SK-N-MC (cell line): ENCODE measurements at places on chromosomes 4 and X.

GRCh38 chrX:118644378-118644777, 83.0 kb upstream of the IL13RA1 start:
- DNase-seq = no peak

DNA sequence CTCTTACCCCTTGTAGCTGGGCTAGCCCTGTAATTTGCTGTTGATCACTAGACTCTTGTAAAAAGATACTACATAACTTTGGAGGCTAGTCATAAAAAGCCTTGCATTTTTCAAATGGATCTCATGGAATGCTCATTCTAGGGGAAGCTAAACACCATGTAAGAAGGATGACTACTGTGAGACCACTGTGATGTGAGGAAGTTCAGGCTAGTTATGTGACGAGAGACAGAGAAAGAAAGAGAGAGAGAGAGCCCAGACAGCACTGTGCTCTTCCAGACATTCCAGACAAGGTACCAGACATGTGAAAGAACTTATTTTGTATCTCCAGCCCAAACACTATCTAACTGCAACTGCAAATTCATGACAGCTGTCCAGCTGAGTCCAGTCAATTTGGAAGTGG, 404.6 kb upstream of the PITX2 start:
- no peak for DNase-seq

DNA sequence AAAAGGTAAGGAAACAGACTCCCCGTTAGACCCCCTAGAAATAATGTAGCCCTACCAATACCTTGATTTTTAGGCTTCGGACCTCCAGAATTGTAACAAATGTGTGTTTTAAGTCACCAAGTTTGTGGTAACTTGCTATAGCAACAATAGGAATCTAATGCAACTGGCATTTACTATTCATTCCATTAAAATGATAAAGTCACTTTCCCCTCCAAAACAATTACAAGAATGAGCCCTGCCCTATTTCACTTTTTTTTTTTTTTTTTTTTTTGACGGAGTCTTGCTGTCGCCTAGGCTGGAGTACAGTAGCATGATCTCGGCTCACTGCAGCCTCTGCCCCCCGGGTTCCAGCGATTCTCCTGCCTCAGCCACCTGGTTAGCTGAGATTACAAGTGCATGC, 3.5 kb upstream of the DDX60L start:
- DNase-seq = no peak

DNA sequence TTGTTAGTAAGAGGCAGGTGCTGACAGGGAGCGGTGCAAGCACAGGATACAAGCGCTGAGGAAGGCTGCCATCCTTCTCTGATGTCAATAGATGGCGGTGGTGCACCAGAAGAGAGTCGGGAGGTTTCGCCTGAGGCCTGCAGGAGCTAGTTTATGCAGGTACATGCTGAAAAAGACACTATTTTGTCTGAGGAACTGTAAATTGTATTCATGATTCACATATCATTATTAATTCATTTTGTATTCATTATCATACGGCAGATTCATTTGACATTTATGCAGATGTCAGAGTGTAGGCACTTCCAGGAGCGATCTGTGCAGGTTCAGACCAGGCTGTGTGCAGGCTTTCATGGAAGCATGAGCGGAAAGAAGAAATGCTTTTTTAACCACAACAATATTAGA, 824.0 kb downstream of the STIM2 start:
- DNase-seq = no peak

DNA sequence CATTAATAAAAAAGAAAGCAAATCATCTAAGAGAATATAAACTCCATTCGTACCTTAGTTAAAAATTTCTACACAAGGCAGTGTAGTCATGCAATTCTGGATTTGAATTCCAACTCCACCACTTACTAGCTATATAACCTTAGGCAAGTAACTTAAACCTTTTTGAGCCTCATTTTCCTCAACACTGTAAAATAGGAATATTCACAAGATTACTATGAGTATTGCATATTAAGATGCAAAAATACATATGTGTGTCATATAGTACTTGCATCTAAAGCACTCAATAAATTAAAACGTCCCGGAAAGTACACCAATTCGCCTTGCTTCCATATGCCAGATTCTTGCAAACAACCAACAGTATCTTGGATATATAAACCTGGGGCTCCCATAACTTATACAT, 42.0 kb downstream of the HNRNPD start:
- no peak for DNase-seq

GRCh38 chrX:113202601-113203000, 362.0 kb upstream of the AMOT start:
- DNase-seq = no peak

DNA sequence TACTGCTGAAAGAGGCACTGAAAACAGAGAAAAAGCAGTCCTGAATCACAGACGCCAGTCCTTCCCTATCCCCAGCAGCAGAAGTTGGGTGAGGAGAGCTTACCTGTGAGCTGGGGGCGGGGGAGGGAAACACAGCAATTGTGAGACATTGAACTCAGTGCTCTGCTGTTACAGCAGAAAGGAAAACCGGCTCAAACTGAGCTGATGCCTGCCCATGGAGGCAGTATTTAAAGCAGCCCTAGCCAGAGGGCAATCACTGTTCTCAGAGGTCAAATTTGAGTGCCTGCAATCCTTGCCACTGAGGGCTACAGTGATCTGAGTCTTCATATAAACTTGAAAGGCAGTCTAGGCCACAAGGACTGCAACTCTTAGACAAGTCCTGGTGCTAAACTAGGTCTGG, 220.7 kb downstream of the GRXCR1 start:
- no peak for DNase-seq

DNA sequence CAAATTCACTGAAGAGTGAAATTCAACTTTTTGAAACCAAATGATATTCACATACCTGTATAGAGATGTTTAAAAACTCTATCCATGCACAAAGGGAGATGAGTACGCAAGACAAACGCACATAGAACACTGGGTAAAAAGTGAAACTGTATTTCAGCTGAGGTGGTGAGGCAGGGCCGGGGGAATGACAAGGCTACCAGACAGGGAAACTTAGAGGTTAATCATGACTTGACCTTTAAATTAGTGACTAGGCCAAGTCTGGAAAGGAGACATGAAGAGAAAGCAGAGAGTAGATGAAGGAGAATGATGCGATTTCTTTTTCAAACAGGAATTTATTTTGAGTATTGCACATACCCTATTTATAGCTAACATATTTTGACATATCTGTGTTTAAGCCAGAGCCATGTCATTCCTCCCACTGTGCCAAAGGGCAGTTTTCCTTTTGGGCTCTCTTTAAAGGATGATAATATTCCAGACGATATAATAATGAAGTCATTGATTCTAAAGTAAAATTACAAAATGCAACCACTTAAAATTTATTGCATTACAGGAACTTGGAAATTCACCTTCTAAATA, 49.4 kb downstream of the ARHGEF6 start:
- no peak for DNase-seq

DNA sequence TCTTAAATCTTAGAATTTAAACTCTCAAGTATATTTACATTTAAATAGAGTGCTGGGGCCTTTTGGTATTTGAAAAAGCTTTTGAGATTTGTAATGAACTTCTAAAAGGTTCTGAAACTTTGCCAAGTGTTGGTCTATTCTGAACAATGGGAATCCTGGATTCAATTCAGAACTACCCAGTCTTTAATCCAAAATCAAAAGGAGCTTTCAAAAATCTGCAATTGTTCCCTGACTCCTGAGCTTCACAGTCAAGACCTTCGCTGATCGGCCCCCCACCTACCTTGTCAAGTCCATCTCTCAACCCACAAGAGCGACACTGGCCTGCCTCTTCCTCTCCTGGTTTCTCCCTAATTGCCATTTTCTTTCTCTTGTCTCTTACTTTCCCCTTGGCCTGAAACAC, 666.1 kb upstream of the BOD1L1 start:
- no peak for DNase-seq

DNA sequence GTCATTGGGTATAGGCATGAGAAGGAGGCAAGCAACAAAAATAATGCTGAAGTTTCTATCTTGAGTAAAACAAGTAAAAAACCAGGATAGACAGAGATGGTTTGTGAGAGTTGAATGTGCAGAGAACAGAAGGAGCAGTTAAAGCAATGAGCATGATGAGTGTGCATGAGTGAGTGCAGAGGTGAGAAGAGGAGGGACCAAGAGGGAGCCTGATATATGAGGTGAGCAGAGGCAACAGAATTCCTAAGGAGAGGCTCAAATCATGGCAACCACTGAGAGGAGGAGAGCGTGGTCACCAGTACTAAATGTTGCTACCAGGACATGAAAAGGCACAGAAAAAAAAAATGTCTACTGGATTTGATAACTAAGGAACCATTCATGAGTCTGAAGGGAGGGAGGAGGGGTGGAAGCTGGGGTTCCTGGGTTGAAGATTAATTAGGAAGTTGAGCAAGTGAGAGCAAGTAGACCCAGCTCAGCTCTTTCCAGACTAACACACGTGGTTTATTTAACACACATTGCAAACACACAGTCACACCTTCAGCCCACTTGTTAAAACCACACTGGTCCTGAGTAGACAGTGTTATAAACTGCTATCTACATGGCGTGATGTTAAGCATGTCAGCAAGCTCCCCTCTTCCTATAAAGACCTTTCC, 69.0 kb upstream of the IQCM start:
- DNase-seq = no peak

- no peak for DNase-seq
These were observed 101.8 kb upstream of the TLR3 start for GRCh38 chr4:185966997-185967775.

DNA sequence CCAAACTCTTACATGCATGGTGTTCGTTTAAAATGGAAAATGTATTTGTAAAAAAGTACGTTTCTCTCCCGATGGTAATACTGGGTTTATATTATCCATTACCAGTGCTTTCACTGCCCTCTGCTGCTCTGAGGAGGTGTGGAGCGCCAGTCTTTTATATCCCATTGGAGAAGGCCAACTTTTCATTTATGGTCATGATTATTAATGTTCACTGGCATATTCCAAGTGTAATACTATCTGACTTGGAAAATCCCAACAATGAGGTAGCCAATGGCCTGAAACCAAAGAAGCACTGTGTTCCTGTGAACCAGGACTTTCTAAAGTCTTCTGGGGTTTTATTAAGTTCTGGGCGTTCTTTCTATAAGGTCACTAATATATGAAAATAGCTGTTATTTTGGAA, 80.7 kb downstream of the SYNPO2 start:
- no peak for DNase-seq

DNA sequence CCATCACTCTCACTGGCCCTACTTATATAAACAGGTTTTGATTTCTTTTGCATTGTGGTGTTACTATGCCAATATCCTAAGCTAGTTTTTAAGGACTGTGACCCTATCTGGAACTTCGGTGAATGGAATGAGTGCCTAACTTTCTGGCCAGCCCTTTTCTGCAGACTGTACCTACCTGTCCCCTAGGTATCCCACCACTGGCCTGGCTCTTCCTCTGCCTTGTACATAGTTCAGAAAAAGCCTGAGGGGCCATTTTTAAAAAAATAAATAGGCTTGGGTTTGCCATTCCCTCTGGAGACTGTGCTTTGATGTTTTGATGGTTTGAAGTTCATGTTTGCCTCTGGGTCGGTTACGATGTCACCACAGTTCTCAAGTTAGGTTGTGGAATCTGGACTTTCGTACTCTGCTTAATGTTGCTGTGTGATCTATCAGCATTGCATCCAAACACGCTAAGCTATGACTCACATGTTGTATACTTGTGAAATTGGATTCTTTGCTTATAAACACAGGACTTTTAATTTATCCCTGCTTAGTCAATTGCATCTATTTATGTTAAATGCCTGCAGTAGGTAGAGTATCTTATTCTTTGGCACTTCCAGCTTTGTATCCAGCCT, 182.0 kb downstream of the ANKRD50 start:
- DNase-seq = no peak

GRCh38 chr4:7462509-7462971, 27.8 kb upstream of the PSAPL1 start:
- no peak for DNase-seq
